ENCODE measurements at places on chromosomes 12 and 14.
A peak's percentile ranks its signal among the peaks of the same experiment; 100 is the strongest.

DNA sequence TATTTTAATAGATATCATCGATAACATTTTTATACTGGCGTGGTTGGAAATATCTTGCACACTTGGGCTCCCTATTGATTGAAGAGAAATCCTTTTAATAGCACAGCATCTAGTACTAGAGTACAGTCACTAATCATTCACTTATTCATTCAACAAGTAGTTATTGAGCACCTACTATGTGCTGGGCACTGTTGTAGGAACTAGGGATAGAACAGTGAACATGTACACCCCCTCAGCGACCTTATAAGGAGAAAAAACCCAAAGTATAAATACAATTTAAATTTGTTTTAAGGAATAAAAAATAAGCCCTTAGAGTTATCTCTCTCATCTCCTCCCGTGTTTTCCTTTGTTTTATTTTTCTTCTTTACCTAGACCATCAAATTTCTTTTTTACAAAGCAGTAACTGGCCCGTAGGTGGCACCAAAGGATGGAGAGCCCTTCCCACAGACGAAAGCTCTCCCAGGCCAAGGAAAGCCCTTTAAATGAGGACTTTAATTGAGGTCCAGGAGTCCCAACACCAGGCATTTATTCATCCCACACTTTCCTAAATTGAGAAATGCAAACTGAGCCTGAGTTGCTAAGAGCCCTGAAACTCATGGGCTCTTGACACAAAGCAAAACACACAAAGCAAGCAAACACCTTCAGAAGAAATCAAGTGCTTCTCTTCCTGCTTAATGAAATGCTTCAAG is 29.0 kb downstream of the PEBP1 start:
- no peak for DNase-seq

GRCh38 chr12:130139567-130140421 is 22.5 kb upstream of the FZD10 start:
- no peak for DNase-seq

GRCh38 chr12:52370926-52371608 is 3.8 kb upstream of the KRT85 start:
- peak; percentile 79 for DNase-seq

DNA sequence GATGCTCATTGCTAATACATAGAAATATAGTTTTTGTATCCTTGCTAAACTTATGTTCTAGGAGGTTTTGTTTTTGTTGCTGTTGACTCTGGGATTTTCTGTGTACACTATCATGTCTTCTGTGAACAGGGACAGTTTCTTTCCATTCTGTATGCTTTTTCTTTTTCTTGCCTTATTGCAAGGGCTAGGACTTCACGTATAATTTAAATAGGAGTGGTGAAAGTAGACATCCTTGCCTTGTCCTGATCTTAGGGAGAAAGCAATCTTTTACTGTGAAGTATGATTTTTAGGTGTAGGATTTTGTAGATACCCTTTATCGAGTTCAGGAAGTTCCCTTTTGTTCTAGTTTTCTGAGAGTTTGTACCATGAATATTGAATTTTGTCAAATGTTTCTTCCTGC is 1.5 kb upstream of the EIF2B2 start:
- no peak for DNase-seq

DNA sequence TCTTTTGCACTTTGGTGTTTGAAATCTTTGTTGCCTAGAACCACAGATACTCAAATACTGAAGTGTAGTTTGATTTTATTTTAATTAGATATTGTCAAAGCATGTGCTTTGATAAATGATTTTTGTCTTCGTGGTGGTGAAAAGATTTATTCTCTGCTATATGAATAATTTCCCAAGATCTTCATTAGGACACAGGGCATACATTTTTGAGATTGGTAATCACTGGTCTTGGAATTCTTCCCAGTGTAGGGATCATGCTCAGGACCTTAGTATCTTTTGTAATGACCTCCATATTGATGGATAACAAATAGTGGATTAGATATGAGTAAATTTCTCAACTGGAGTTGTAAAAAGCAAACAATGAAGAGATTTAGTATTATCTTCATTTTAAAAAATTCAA is 28.2 kb downstream of the TBK1 start:
- DNase-seq = no peak

DNA sequence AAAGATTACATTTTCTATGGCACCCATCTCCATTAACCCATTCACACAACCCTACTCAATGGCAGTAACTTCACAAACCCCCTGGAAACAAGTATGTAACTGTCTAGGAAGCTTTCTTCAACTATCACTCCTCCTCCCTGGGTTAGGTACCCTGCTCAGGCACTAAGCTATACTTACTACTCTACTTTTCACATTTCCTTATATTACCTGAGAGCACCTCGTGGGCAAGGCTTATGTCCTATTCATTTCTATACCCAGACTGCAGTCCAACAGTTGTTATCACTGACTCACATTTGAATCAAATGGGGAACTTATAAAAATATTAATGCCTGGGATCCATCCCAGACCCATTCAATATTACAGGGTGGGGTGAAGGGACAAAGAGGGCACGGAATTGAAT is 4.6 kb downstream of the PAWR start:
- DNase-seq = no peak

GRCh38 chr12:128864516-128865186 is 11.4 kb downstream of the GLT1D1 start:
- DNase-seq = no peak

GRCh38 chr12:870378-870777 is 79.1 kb downstream of the RAD52 start:
- DNase-seq = no peak

- DNase-seq = no peak
Observed at GRCh38 chr14:36655963-36656686, 5.5 kb upstream of the PAX9 start.

GRCh38 chr14:76516884-76517283 is 140.9 kb downstream of the ESRRB start:
- DNase-seq = no peak

GRCh38 chr14:37062191-37062803 is 110.1 kb downstream of the SLC25A21 start:
- DNase-seq = no peak

DNA sequence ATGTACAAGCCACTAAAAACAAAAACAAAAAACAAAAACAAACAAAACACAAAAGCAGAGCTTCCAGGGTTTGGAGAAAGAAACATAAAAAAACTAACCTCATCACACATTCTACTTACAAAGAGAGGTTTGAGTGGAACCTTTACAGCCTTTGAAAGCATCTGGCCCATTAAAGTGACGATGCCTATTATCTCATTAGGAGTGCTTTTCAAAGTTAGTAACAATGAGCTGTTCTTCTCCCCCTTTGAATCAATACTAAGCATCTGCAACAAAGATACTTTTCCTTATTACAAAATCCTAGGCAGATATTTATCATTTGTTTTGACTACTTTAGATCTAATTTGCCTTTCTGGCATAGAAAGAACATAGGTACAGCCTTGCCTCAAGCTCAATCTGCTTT is 217.3 kb downstream of the PPM1H start:
- DNase-seq = no peak

GRCh38 chr12:69698769-69699540 is at the start of gene BEST3:
BEST3 (minus strand) TSS chr12:69699303; CDS start chr12:69697798, 1,505 bp downstream.
- no peak for DNase-seq

- DNase-seq = peak; percentile 5
Observed at GRCh38 chr14:41986700-41987099, 380.0 kb downstream of the LRFN5 start.

DNA sequence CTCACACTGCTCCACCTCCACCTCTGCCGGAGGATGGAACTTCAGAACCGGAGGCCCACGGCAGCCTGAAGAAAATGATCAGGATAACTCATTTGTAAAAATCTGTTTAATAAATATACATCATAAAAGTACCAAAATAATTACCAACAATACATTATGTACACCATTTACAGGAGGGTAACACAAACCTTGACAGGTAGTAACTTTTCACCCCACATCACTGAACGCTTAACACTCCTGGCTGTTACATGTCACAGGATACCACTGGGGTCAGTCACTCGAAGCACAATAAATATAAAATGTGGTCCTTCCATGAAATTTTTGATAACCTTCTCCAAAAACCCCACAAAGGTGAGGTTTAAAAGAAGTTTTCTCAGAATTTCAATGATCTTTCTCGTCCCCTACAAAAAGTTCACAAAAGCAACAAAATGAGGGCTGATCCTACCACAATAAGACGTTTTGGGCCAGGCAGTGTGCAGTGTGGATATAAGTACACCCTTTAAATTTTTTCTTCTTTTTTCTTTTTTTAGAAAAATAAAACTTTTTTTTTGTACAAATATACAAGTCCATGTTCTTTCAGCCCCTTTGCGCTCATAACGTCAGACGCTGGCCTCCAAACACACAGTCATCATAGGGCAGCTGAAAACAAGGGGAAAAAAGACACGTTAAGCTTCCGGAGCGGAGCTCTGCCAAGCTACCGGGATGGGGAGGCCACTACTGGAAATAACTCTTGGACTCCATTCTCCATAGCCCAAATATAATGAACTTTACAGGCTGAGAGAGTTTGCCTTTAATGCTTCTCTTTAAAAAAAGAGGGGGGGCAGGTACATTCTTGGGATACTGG is 2.9 kb downstream of the NFKBIA start:
- no peak for DNase-seq

GRCh38 chr12:96131230-96131788 is 62.9 kb upstream of the ELK3 start:
- DNase-seq = no peak

DNA sequence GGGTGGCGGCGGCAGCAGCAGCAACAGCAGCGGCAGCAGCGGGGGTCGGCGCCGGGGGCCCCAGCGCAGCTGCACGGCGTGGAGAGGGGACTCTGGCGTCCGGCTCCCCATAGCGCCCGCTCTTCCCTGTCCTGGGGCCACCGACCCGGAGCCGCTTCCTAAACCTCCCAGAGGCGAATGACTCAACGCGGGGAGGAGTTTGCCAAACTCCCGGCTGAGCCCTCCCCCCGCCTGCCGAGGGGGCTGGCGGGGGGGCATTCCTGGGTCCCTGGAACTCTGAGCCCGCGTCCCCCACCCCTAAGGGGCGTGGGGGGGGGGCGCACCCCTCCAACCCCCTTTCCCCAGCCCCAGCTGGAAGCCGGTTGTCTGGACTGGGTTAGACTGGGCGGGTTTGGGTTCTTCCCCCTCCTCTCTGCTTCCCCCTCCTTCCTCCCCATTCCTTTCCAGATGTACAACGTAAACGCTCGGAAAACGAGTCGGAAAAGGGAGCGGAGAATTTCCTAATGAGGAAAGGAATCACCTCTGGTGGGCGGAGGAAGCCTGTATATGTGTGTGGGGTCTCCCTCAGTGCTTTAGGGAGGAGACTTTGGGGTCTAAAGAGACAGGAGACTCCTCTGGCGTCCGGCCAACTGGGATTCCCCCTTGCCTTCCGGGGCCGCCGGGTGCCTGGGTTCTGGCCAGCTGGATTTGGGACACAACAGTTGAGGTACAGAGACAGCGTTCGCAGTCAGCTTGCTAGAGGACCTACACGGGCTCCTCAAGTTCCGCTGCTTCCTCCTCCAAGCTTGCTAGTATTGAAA is at the start of gene ITGA5:
TSS of gene ITGA5 (minus strand) at position 179 of the 800 bp plus-strand sequence. CDS start at position 111, 68 bp downstream.
- no peak for DNase-seq

- no peak for DNase-seq
Observed at GRCh38 chr14:89614009-89614691, 197.1 kb upstream of the FOXN3 start.

DNA sequence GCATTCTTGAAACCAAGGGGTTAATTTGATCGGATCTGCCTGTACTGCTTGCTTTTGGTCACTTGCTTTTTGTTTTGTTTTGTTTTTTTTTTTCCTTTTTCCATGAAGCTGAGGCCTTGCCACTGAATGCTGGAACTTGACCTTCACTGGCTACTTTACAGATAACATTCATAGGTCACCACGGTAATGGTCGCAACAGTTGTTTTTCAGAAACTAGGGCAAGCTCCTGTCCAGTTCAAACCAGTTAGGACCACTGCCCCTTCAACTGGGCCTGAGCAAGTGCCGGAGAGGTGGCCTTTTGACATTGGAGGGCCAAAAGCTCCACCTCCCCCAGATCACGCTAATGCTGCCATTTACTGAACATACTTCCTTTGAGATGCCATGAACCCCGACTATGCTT is 147.6 kb downstream of the FOXN3 start:
- DNase-seq = no peak

GRCh38 chr14:28542040-28542439 is 224.5 kb upstream of the FOXG1 start:
- DNase-seq = peak; percentile 19

GRCh38 chr14:39417014-39417413 is 15.2 kb downstream of the FBXO33 start:
- DNase-seq = no peak

GRCh38 chr12:57614178-57614947 is 3.1 kb downstream of the ARHGEF25 start:
- DNase-seq = no peak

DNA sequence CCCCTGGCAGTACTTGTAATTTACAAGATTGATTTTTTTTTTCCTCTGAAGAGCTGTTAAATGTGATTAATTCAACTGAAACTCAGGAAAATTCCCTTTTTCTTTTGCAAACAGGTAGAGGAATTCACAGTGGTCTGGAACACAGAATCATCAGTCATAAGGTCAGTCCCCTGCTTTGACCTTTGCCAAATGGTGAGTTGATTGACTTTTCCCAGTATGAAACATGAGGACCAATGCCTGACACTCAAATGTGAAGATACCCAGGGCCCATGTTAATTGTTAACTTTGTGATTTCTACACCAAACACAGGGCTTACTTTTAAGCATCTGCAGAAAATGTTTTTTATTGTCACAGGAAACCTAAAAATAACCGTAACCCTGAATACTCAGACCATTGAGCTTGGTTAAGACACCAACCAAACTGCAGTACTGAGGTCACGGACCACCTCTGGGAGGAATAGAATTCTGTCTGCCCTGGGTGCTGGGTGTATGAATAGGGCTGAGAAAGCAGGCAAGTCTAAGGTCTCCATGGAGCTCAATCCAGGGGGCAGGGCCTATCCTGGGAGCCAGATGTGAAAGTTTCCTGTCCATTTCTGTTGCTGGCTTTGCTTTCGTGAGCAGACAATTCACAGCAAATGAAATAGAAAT is 192.4 kb downstream of the TMX1 start:
- DNase-seq = no peak

- no peak for DNase-seq
Observed at GRCh38 chr12:33383503-33383902, 56.1 kb downstream of the SYT10 start.

DNA sequence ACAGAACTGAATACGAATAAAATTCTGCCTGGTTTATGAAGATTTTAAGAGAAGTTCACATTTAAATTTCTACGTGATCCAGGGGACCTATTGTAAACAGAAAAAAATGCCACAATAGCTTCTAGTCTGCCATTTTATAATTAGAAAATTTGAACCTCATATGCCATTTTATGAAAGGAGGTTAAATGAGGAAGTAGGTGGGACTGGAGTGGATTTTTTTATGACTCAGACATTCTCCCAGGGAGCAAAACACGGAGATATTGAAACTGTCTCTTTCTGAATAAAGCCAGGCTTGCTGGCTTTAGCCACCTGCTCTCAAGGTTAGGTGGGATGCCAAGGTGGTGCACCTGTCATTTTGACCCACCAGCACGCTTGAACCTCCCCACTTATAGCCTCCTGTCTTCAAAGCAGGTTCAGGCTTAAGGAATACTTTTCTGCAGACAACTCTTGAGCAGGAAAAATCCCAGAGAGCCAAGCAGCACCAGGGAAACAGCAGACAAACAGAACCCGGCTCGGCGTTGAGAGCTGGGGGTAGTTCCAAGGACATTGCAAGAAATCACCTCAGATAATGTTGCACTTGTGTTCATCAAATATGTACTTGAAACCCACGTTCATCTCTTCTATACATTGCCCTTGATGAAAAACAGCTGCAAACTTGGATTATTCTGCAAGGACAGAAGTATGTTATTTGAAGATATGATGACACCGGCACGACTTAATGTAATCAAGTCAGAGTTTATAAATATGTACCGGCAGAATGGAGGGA is 203.7 kb downstream of the PPM1H start:
- no peak for DNase-seq

GRCh38 chr14:44370727-44371126 is 136.4 kb downstream of the FSCB start:
- no peak for DNase-seq

All from astrocyte of the cerebellum (primary cell).